ENCODE measurements at places on chromosomes 5 and 9.

DNA sequence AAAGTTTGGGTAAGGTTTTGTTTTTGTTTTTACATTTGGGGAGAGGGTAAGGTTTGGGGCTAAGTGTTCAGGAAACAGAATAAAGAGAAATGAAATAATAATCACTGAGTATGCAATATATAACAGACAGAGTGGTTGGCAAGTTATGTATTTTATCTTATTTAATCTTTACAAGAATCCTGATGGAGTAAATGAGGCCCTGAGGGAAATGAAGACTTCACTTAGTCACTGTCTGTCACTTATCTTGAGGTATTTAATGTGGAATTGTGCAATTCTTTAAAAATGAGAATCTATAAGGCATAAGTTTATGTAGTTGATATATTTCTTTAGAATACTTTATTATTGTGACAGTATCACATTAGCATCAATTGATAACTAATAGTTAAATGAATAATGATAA, 48.1 kb downstream of the TEK start:
- DNase-seq, result no peak

DNA sequence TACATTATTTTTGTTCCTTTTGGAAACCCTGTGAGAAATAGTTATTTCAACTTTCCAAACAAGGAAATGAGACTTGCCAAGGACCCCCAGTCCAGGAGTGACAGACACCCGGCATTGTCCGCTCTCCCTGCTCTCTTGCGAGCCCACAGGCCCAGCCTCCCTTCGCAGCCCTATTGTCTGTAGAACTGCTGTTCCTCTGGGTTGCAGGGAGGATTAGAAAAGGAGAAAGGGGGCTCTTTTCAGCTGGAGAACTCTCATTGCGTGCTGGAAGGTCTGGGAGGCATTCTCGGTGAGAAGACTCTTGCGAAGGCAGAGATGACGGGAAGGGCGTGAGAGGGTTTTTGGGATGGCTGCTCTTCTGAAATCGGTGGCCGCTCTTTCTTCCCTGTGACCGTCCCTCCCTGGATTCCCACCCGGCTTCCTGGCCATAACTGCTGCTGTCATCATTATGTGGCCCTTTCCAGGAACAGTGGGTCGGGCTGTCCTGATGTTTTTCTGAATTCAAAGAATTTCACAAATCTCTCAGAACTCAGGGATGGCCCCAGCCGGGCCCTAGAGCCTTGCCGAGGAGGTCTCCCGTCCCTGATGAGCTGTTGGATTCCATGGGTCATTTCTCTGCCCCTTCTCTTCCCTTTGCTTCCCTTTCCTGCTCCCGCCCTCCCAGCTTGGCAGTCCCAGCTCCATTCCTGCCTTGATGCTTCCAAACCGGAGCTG, 29.8 kb downstream of the STC2 start:
- DNase-seq, result no peak

DNA sequence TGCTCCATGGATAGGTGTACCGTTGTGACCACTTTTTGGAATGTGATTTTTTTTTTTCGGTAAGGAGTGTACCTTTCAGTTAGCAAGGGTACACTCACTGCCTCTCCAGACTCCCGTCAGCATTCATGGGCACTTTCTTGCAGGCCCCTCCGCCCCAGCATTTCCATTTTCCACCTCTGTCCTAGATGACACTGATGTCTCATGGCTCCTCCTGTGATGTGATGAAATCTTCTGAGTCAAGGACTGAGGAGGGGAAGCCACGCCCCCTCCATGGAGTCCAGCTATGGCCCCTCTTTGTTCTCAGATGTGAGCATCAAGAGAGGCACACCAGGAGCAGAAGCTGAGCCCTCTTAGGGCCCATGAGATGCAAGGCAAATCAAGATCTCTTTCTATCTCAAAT, 61.8 kb downstream of the CTSL start:
- no peak for DNase-seq

DNA sequence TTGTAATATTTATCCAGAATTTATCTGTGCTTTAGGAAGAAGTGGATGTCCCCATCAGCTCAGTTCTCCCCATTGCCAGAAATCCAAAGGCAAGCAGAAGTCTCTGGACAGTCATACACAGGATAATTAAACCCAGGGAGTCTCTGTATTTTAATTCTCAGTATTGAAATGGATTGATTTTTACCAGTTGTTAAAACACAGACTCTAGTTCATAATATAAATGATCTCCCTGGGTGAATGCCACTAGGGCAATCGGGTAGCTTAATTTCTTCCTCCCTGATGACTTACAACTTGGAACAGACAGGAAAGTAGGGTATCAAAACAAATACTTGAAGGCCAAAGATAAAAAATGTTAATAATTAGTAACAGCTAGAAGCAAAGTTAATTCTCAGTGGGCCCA, 66.5 kb upstream of the DAP start:
- DNase-seq, result no peak

DNA sequence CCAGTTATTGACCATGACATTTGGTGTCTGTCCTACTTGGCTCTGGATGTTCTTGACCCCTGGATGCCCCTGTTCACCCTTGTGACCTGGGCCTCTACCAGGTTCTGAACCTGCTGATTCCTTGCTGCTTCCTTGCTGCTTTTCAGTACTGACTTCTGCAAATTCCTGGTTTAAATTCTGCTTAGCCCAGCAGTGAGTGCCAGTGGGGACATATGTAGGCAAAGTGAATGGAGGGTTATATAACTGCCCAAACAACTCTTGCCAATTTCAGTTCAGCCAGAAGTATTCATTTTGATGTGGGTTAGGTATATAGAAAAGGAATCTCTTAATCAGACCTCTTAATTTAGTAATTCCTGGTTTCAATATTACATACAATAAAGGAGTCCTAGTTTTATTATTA, 220.6 kb downstream of the TAF11L14 start:
- no peak for DNase-seq

DNA sequence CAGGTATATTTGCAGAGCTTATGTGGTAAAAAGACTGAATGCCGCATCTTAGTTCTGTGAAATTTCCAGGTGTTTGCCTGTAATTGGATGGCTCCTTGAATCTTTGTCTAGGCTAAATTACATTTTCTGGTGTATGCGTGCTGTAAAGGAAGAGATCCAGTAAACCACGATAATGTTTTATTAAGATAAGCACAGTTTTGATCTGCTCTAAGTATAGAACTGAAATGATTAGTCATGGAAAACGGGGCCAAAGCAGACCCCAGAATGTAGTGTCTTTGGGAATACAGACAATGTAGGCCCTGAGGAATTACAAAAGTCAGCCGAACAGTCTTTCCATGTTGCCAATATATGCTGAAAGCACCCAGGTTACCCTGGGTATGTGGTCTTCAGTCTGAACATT, 257.3 kb downstream of the FANCC start:
- DNase-seq, result no peak

- DNase-seq, result no peak
Observed at GRCh38 chr9:68446836-68447235, 90.4 kb downstream of the PGM5 start.

GRCh38 chr9:92242260-92243136, 51.0 kb downstream of the IARS1 start:
- no peak for DNase-seq
